MV-4-11 (cell line): ENCODE measurements at places on chromosomes 6 and 20.

- DNase-seq, result peak; percentile 13
Measured at GRCh38 chr6:29647927-29648642, 8.8 kb upstream of the MOG start.

- peak; percentile 61 for DNase-seq
Measured at GRCh38 chr20:1533059-1533458, 24.4 kb downstream of the SIRPD start.

DNA sequence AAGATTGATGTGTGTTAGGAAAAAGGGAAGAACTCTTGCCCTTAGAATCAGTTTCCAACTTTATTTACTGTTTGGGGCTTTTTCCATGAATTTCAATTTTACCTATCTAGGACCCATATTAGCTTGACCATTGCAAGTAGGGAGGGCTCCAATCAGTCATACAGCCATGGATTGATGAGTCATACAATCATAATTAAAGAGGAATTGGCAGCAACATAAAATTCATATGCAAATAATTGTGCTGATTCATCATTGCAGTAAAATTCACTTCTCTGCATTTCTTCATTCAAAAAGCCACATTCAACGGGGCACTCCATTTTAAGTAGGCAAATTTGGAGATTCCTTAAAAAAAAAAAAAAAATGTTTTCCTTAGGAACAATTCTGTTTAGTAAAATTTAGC, 1016.4 kb downstream of the KIF16B start:
- DNase-seq, result no peak

GRCh38 chr6:153588330-153588729, 450.7 kb upstream of the OPRM1 start:
- no peak for DNase-seq

DNA sequence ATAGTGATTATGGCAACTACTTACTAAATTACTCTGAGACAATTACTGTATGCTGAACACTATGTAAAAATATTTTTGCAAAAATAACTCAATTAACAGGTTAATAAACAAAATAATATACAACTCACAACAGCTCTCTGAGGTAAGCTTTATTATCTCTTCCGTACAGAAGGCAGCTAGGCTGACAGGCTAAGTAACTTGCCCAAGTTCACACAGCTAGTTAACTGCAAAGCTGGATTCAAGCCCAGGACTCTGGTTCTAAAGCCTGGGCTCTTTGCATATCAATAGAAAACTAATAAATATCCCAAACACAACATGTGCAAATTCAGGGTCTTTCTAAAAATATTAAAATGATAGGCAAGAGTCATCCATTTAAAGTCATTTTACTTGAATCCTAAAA, 169.5 kb upstream of the BEND3 start:
- DNase-seq, result no peak

DNA sequence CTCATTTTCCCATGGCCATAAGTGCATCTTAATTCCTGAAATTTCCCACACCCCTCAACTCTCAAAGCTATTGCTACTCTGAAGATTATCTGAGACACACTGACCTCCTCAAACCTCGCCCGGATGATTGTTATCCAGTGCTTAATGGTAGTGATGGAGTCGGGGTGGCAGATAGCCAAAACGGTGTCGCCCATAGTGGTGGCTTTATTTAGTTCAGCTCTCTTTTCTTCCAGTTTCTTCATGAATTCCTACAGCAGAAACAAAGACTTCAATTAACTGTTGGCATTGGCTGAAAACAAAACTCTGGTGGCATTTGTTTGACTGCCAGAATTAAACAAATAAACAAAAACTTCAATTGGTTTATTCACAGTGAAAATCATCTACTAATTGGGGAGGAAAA, 165.4 kb downstream of the DST start:
- DNase-seq, result no peak

- no peak for DNase-seq
Measured at GRCh38 chr6:135906542-135906941, 55.0 kb downstream of the PDE7B start.

- no peak for DNase-seq
Measured at GRCh38 chr6:90144928-90145555, 151.6 kb downstream of the BACH2 start.

DNA sequence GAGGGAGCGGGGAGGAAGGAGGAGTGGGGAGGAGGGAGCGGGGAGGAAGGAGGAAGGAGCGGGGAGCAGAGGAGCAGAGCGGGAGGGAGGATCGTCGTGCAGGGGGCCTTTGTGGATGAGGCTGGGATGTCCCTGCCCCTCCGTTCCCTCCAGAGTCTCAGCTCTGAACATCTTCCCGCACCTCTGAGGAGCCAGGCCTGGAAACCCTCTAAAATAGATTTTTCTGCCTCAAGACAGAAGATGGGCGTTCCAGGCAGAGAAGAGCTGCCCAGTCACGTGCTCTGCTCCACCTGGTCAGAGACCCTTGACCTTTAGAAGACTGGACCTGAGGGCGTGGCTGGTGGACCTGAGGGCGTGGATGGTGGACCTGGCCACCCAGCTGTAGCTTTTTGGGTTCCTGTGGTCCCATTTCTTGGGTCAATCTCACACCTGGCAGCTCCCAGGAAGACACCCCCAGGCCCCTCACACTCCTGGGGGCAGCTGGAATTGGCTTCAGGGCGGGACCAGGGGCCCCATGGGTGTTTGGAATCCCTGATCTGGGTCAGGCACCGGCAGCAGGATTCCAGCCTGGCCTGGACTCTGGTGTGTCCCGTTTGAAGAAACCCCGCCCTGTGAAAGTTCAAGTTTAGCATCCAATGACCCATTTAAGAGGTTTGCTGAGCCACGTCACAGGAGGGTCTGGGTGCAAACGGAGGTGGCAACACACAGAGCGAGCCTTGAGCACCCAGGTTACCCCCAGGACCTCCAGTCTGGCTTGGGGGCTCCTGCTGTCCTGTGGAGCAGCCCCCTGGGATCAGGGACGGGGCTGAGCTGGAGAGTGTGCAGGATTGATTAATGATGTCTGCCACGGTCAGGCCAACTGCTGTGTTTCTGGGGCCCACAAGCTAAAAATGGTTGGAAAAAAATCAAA, 96.9 kb upstream of the BHLHE23 start:
- DNase-seq, result no peak

DNA sequence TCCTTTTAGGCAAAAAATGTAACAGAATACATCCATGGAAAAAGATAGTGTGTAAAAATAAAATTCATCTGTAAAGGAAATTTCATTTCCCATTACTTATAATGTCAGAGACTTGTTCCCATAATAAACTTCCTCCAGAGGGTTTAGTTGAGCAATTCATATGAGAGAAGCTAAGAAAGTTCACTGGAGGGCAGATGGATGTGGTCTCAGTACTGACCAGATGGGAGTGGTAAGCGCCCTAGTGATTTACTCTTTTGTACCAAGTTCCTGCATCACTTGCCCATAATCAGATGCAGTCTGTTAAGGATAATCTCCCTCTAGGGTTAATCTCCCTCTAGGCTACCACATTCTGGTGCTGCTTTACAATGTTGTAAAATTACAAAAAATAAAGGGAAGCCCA, 61.7 kb downstream of the ESF1 start:
- DNase-seq, result peak; percentile 97

- DNase-seq, result no peak
Measured at GRCh38 chr6:169234634-169235033, 19.0 kb downstream of the THBS2 start.

GRCh38 chr6:111837641-111838500, 35.4 kb downstream of the FYN start:
- no peak for DNase-seq

DNA sequence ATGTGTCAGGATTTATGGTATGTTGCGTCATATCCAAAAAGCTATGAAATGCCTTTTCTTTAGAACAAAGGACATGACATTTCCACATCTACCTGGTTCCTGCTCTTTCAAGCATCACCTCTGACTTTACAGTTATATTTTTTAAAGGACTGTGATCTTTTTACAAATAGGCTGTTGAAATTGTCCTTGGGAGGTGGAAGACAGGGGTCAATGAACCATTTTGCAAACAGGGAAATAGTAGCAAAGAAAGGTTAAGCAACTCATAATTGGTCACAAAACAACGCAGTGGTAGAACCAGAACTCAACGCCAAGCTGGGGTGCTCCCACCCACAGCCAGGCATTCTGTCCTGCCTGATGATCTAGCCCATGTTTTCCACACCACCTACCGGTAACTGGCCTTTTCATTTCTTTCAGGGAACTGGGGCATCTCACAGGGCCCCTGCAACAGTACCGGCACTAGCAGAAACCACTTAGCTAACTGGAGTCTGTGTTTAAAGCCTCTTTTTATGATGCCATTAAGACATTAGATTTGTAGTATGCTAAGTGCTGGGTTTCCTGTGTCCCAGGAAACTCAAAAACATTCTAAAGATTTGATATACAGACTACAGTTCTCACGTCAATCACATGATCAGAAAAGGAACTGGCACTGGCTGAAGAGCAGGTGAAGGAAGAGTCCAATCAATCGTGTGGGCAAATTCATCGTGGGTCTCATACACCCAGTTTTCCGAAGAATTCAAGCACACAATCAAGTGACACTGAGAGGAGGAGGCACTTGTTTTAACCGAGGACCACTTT, 13.9 kb downstream of the ZNF217 start:
- DNase-seq, result peak; percentile 87

GRCh38 chr6:166330612-166331011, 11.7 kb downstream of the SFT2D1 start:
- no peak for DNase-seq

DNA sequence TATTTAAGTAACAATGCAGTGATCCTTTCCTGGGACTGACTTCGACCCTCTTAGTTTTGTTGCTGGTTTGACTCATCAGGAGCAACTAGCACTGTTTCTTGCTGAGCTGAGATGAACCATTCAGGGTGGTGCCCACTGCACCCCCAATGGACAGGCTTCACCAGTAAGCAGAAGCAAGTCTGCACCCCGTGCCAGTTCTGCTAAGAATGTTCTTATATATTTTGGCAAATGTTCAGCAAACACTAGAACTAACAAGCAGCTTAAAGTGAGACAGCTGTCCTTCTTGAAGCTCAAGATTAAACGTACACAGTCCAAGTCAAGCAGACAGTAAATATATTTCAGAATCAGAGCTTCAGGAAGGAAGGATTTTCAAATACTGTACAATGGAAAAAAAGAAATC, 561.3 kb upstream of the CDH4 start:
- no peak for DNase-seq

DNA sequence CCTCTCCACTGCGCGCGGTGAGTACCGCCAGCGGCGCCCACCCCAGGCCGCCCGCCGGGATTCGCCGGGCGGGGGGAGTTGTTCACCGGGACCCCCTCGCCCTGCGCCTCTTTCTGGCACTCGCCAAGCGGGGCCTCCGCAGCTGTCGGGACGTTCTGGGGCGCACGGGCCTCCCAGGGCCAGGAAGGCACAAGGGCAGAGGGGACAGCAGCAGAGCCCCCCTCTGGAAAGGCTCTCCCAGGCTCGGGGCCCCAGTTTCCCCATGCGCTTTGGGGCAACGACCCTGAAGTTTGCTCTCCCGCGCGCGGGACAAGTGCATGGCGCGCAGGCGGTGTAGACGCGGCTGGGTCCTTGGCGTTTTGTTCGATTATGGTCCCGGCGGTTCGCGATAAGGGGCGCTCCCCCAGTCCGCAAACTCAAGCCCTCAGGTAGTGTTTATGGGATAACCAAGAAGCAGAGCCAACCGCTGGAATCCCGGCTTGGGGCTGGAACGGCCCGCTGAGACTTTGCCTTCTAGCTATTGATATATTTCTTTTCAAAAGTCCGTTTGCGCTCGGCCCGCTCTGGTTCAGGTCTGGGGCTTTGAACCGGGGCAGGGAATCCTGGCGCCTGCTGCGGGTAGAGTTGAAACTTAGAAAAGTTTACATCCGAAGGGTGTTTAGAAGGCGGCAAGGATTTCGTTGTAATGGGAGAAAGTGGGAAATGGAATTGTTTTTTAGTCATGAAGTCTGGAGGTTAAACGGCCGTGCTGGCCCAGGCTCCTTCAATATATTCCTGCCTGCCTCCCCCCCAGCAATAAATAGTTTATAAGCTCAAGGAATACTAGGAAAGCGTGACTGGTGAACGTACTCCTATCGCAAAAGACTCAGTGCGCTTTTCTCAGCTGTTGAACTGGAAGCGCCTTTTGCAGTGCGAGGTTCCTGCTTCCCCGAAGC, 595 bp downstream of the EYA2 start:
- DNase-seq, result no peak

GRCh38 chr20:35088231-35089145, 4.1 kb downstream of the TRPC4AP start:
- peak; percentile 45 for DNase-seq

- no peak for DNase-seq
Measured at GRCh38 chr6:91185072-91185471, 598.2 kb upstream of the MAP3K7 start.
